ENCODE measurements at places on chromosomes 16 and 17. TPM values are rescaled to one million over a fixed set of nuclear protein-coding genes. Genes with fewer than 3 reads are reported as not detected.
A peak's percentile ranks its signal among the peaks of the same experiment; 100 is the strongest.

Gene NLGN2
- 60.5 TPM for total RNA-seq

Gene SERPINF2
- total RNA-seq = 0.28 TPM

Gene TRPV2
- not detected for total RNA-seq

Gene CNTNAP4
- not detected for total RNA-seq

DNA sequence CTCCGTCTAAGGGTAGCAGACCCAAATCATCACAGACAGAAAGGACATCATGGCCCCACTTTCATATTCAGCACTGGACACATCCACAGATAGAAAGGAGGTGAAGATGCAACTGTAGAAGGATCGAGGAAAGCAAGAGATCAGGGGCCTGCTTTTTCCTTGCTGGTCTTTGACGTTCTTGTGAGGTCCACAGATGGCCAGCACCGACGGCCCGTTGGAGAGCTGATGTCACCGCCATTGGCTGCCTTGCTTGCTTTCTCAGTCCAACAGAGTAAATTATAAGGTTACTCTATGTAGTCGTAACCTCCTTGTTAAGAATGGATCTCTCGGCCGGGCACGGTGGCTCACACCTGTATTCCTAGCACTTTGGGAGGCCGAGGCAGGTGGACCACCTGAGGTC lies 5.1 kb upstream of the RBFOX3 start:
- DNase-seq = no peak
- no peak overlapping the region for H3K27ac ChIP-seq
- H3K36me3 ChIP-seq = no peaks in the 10 kb centered on the region
- H3K4me3 ChIP-seq = no peak overlapping the region
- no peaks in the 10 kb centered on the region for H3K4me1 ChIP-seq
- H3K27me3 ChIP-seq = peaks cover 88% of the 10 kb centered on the region

DNA sequence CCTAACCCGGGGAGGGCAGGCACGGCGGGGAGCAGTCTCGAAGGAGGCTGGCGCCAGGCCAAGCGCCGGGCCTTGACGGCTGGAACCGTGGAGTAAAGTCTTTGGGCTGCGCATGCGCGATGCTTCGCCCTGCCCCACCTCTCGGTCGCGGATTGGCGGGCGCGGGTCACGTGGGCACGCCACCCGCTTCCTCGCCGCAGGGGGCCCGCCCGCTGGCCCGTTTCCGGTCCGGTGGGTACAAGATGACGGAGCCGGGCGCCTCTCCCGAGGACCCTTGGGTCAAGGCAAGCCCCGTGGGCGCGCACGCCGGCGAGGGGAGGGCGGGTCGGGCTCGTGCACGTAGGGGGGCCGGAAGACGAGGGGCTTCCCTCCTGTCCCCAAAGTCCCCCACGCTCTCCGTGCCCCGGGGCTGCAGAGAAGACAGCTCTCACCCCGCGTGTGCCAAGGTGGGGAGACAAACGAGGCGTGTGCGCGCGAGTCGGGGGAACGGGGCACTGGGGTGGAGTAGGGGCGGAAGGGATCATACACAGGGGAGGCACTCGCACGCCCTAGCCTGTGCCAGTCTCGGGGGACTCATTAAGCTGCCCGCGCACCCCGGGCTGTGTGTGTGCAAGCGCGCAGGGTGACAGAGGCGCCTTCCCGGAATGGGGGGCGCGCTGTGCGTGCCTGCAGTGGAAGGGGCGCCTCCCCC lies at the start of gene MLX:
MLX (plus strand) TSS at position 218 of the 691 bp plus-strand sequence; CDS start at position 243, 25 bp downstream.
- H3K4me3 ChIP-seq = peak within 1 kb of the TSS; percentile 64
- DNase-seq = peak; percentile 91
- peak within 1 kb of the TSS; percentile 88 for H3K27ac ChIP-seq
- peaks cover 42% of the 10 kb centered on the region for H3K36me3 ChIP-seq
- H3K27me3 ChIP-seq = no peaks in the 10 kb centered on the region

- no peak for DNase-seq
- H3K27me3 ChIP-seq = no peaks in the 10 kb centered on the region
- no peak overlapping the region for H3K27ac ChIP-seq
Measured at GRCh38 chr17:30840771-30841170, 9.0 kb downstream of the ATAD5 start.

DNA sequence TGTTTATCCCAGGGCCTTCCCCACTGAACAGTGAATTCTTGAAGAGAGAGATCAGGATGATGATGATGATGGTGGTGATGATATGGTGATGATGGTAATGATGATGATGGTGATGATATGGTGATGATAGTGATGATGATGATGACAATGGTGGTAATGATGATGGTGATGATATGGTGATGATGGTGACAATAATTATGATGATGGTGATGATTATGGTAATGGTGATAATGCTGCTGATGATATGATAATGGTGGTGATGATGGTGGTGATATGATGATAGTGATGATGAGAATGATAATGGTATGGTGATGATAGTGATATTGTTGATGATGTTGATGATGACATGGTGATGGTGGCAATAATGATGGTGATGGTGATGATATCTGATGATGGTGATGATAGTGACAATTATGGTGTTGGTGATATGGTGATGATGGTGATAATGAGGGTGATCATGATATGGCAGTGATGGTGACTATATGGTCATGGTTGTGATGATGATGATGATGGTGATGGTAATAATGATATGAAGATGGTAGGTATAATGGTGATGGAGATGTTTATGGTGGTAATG lies 99.9 kb downstream of the HAPSTR1 start:
- H3K36me3 ChIP-seq = no peaks in the 10 kb centered on the region
- peaks cover 37% of the 10 kb centered on the region for H3K4me1 ChIP-seq
- no peak for DNase-seq

DNA sequence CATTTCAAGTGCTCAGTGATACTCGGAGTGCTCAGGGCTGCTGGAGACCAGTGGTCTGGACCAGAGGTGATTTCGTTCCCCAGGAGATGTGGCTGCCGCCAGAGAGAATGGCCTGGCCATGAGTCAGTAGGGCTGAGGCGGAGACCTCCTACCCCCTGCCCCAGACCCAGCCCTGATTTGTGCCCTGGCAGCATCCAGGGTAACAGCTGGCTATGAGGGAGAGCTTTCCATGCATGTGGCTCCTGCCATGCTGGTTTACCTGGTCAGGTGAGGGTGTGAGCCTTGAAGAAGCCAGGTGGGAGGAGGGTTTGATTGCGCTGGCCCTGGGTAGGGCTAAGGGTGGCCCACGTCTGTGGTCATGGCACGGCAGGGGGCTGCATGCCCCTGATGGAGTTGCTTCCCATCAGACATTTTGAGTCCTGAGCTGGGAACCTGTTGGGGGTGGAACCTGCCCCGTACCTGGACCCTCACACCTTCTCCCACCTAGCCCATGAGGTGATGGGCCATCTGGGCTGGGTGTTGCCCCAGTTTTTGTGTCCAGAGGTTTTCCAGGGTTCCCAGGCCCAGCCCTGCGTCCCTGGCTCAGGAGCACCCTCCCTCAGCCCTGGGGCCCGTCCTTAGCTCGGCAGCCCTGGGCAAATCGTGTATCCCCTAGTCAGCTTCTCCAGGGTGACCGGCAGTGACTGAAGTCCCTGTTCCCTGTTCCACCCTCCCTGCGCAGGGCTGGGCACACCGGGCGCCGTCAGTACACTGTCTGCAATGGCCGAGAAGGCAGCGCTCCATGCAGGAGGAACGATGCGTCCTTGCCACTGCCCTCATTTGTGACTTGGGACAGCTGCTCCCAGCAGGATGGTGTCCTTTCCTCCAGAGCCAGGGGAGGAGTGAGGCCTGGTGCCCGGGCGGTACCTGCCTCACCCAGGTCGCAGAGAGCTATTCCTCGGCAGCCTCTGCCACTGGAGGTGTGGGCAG lies 9.0 kb upstream of the CSNK1D start:
- no peak overlapping the region for H3K4me3 ChIP-seq
- DNase-seq = no peak
- H3K27me3 ChIP-seq = no peaks in the 10 kb centered on the region
- no peak overlapping the region for H3K27ac ChIP-seq
- no peaks in the 10 kb centered on the region for H3K36me3 ChIP-seq

- peaks cover 12% of the 10 kb centered on the region for H3K36me3 ChIP-seq
- DNase-seq = no peak
- H3K4me1 ChIP-seq = no peaks in the 10 kb centered on the region
- no peaks in the 10 kb centered on the region for H3K27me3 ChIP-seq
Measured at GRCh38 chr16:68283801-68284598, 19.7 kb downstream of the SLC7A6 start.

GRCh38 chr17:81328978-81329926 lies 34.1 kb upstream of the SLC38A10 start:
- no peak for DNase-seq
- no peaks in the 10 kb centered on the region for H3K27me3 ChIP-seq
- H3K4me3 ChIP-seq = no peak overlapping the region

Measured in A673 (cell line).